ENCODE measurements at places on chromosomes 1 and 21.

GRCh38 chr21:44834951-44835646 lies 17.2 kb upstream of the SUMO3 start:
- no peak for DNase-seq

- DNase-seq, result no peak
These were observed 70.3 kb downstream of the PIK3CD start for GRCh38 chr1:9721606-9722377.

DNA sequence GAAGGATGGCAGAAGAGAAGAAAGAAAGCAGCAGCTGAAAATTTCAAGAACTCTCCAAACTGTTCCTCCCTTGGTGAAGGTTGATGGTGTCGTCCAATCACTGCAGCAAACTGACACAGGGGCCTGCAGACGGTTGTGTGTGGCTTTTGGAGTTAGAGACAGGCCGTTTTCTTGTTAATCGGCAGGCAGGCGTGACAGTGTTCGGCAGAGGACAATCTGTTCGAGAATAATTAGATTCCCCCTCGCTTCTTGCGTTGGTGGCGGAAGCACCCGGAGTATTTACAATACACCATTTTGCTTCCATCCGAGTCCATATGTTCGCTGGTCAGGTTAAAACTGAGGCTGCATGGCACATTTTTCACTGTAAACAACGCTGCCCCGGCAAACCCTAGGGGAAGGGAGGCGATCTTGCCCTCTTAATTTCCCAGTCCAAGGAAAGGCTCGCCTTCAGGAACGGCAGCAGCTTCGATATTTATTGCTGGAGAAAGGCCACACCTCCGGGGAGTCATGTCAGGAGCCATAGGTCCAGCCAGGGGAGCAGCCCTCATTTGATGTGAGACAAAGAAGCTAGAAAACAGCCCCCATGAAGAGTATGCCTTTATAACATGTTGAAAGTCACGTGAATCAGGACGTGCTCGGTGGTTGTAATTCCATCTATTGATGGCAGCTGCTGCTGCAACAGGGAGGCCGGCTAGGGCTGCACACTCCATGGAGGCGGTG lies 360.1 kb downstream of the SMYD3 start:
- DNase-seq, result no peak

- no peak for DNase-seq
These were observed 55.9 kb downstream of the LEPR start for GRCh38 chr1:65476327-65476726.

- no peak for DNase-seq
These were observed 75.7 kb downstream of the ARHGEF10L start for GRCh38 chr1:17615157-17615556.

- no peak for DNase-seq
These were observed 71.8 kb downstream of the PBX1 start for GRCh38 chr1:164630626-164631396.

Data from IMR-90 (cell line).